Posterior vena cava (tissue), 2 donors: ENCODE measurements at places on chromosomes 11 and 22. TPM values are rescaled to one million over a fixed set of nuclear protein-coding genes. Genes with fewer than 3 reads are reported as not detected.

The SMTNL1 gene
- total RNA-seq, result not detected

The TUB gene
- 12.5 TPM for total RNA-seq

DNA sequence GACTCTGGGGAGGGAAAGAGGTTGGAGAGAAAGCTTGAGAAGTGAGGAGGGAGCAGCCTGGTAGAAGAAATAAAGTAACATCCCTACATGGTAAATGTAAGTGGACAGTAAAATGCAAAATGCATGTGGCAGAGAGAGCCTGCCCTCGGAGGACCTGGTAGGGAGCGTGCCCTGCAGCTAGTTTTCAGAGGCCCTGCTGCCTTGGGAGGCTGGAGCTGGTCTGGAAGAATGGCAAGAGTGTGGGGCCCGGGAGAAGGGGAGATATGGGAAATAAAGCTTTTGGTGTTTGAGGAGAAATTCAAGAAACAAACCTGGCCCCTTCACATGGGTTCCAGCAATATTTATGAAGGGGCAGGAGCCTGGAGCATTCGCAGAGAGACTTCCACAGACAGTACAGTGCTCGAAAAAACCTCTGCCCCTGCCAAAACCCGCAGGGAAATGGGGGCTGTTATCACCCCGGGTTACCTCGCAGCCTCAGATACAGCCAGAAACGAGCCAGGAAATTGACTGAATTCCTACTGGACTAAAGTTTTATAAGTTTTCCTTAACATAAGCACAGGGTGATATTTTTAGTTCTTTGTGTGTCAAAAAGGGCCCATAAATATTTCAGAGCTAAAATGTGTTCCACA, 363.0 kb downstream of the TENM4 start:
- no peak for DNase-seq

DNA sequence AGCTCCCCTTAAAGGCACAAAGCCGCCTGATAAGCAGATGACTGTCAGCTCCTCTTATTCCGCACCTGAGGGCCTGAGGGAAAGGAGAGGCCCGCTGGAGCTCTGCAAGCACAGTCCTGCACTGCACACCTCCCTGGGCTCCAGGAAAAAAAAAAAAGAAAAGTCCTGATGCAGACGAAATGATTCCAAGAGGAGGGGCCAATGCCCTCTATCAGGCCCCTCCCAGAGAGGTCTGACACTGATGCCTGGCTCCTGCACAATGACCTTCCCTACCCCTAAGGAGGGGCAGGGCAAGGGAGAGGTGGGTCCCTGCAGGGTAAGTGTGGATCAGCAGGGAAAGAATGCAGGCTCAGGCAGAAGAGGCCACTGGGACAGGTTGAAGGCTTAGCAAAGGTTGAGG, 572.7 kb downstream of the SOX6 start:
- DNase-seq, result no peak

- DNase-seq, result no peak
Observed at GRCh38 chr22:19669570-19669969, 44.7 kb upstream of the SEPTIN5 start.

DNA sequence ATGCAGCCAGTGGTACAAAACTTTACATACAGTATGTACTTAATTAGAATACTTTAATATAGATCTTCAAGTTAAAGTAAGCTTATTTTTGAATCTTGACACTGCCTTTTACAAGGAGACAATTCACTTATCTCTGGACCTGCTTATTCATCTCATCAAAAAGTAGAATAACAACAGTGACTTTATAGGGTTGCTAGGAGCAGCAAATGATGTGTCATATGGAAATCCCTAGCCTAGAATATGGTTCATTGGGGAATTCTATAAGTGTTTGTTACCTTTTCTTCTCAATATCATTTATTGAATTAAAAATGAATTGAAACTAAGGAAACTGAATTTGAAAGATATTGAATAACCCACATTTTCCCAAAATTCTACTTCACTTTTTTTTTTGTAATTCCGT, 45.0 kb upstream of the FIBIN start:
- DNase-seq, result no peak

- no peak for DNase-seq
Observed at GRCh38 chr11:128540469-128540868, 46.9 kb downstream of the ETS1 start.
